ENCODE measurements at places on chromosomes 4 and X.
A peak's percentile ranks its signal among the peaks of the same experiment; 100 is the strongest.

- peak; percentile 50 for DNase-seq
Observed at GRCh38 chr4:81039351-81039972, 9.0 kb downstream of the BMP3 start.

GRCh38 chr4:73068491-73069337 lies 802 bp downstream of the COX18 start:
- DNase-seq, result peak; percentile 59

GRCh38 chr4:172750910-172751309 lies 417.7 kb upstream of the GALNT7 start:
- no peak for DNase-seq

- no peak for DNase-seq
Observed at GRCh38 chr4:94550851-94551250, 99.1 kb downstream of the PDLIM5 start.

- DNase-seq, result peak; percentile 65
Observed at GRCh38 chrX:2401590-2402360, 99.0 kb downstream of the DHRSX start.

- peak; percentile 14 for DNase-seq
Observed at GRCh38 chr4:47485768-47486167, 693 bp downstream of the ATP10D start.

DNA sequence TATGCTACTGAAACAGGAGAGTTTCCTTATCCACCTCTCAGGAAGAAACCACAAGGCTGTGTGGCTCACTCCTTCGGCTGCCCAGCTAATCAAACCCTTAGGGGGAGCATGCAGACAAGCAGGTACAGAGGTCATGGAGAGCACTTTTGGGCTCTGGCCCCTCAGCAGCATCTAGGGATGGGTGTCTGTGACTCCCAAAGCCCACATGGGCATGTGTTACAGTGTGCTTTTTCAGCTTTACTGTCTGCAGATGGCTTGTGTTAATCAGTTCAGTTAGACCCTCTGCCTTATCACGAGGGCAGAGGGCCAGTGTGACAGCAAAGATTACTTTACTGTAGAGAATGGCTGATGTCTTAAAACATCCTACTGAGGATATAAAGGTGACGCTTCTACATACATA lies 447.4 kb downstream of the PCDH10 start:
- DNase-seq, result no peak

- DNase-seq, result no peak
Observed at GRCh38 chr4:31328932-31329331, 608.8 kb downstream of the PCDH7 start.

GRCh38 chrX:48834383-48834709 lies 1.1 kb downstream of the PCSK1N start:
- peak; percentile 18 for DNase-seq

GRCh38 chr4:57068237-57068981 lies 41.8 kb downstream of the IGFBP7 start:
- no peak for DNase-seq

DNA sequence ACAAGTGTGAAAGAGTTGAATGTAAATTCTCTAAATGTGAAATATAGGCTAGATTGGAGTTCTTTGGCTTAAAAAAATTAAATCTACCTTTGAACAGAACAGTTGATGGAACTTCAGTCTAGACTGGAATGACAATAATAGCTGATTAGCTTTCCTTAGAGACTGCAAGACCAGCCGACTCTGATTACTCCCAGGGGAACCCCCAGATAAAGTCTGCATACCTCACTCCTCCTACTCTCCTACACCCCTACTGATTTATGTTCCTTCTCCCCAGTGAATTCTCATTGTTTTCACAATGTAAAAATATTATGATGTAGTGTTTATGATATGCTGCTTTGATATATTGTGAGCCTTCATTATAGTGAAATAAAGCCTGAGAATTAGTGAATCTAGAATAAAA lies 241.3 kb downstream of the CFAP299 start:
- no peak for DNase-seq

DNA sequence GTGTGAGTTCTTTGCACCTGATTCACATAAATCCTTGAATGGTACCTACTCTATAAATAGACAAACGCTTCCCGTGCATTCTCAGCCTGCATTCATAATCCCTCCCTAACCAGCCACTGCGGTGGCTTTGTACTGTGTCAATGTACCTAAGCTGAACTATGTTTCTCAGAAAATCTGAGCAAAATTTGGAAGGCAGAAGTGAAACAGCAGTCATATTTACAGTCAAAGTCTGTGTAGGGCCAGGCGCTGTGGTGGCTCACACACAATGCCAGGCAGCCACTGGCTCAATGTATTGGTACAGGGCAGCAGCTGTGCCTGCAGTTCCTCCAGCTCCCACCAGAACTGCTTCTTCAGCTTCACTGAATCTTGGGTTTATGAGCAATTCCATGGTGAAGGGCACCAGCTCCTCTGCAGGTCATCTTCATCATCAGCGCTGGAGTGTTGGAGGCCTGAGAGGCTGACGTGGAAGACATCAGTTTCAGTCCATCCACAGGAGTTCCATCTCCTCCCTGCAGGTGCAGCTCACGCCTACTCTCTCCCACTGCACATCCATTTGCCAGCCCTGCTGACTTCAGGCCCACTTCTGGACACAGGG lies 32.3 kb upstream of the IRF2 start:
- no peak for DNase-seq

- DNase-seq, result no peak
Observed at GRCh38 chr4:153553819-153554170, 87.6 kb downstream of the TMEM131L start.
